Activated naive CD4-positive, alpha-beta T cell treated with Interleukin-2 at 50 U/mL for 16 hours (primary cell): ENCODE measurements at places on chromosomes 1 and 21.
A peak's percentile ranks its signal among the peaks of the same experiment; 100 is the strongest.

GRCh38 chr1:2526824-2527555 lies 594 bp upstream of the PANK4 start:
- DNase-seq = peak; percentile 74

- DNase-seq = peak; percentile 85
Observed at GRCh38 chr1:26833432-26834405, 7.2 kb downstream of the ZDHHC18 start.

DNA sequence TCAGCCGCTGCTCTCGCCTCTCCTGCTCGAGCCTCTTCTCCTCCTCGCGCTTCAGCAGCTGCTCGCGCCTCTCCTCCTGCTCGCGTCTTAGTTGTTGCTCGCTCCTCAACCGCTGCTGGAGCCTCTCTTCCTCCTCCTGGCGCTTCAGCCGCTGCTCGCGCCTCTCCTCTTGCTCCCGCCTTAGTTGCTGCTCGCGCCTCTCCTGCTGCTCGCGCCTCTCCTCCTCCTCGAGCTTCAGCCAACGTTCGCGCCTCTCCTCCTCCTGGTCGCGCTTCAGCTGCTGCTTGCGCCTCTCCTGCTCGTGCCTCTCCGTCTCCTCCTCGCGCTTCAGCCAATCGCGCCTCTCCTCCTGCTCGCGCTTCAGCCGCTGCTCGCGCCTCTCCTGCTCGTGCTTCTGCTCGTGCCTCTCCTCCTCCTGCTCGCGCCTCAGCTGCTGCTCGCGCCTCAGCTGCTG lies 3.7 kb downstream of the TCHH start:
- peak; percentile 26 for DNase-seq

DNA sequence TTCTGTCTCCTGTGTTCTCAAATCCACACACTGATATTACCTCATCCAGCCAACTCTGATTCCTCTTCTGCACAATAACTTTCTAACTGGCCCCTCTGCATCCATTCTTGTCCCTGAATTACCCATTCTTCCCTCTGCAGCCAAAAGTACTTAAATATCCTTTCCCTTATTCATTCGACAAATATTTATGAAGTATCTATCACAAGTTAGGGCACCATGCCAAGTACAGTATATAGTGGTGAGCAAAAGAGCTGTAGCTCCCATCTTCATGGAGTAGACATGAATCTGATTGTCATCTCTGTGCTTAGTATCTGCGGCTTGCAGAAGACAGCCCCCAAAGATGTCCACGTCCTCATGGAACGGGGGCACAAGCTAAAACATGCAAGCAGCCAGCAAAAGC lies 316.8 kb downstream of the SETD4 start:
- no peak for DNase-seq

DNA sequence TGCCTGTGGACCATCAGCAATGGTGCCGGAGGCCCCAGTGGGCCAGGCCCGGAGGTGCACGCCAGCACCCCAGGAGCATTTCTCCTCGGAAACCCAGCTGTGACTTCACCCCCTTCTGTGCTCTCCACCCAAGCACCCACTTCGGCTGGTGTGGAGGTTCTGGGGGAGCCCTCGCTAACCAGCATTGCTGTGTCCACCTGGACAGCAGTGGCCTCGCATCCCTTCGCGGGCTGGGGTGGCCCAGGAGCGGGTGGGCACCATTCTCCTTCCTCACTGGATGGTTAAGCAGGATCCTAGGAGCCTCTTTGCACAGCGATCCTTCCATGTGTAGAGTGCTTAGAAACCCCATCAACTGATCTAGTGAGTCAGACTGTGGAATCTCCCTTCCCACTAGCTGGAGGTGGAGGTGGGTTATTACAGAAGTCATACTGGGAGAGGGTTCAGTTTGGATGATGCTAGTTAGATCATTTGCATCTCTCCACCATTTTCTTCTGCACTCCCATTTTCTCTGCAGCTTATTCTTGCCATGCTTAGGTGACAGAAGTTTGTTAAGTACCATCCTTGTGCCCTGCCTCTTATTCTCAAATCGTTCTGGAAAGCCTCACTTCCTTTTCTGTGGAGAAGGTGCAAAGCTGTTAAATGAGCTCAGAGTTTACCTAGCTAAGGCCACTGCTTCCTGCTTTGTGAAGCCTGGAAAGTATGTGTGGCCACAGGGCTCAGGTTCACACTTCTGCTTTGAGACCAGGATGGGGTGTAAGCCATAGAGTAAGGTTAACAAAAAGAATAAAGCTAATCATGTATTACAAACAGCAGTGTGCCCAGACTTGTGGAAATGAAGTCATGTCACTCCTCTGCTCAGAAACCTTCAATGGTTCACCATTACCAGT lies 32.3 kb downstream of the TBX19 start:
- DNase-seq = no peak

GRCh38 chr1:241749945-241750695 lies 97.9 kb upstream of the EXO1 start:
- no peak for DNase-seq

GRCh38 chr1:169879034-169879840 lies 14.5 kb downstream of the SCYL3 start:
- DNase-seq = no peak

GRCh38 chr1:85195703-85196102 lies 5.1 kb downstream of the SYDE2 start:
- DNase-seq = no peak

DNA sequence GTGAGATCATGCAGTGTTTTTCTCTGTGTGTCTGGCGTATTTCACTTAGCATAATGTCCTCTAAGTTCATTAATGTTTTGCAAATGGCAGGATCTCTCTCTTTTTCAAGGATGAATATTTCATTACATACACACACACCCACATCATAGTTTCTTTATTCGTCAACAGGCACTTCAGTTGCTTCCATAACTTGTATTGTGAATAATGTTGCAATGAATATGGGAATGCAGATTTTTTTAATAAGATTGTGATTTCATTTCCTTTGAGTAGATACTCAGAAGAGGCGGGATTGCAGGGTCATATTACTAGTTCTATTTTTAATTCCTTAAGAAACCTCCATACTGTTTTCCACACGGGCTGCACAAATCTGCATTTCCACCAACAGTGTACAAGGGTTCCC lies 134.0 kb downstream of the CLEC20A start:
- no peak for DNase-seq

DNA sequence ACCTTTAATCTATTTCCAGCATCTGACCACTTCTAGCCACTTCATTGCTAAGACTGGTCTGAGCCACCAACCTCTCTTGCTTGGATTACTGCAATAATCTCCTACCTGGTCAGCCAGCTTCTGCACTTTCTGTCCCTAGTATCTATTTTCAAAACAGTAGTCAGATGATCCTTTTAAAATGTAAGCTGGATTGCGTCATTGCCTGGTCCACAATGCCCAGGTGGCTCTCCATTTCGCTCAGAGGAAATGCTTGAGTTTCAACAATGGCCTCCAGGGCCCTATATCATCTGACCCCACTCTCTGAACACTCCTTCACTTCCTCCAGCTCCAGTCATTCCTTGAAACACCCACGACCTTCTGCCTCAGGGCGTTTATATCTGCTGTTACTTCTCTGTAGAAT lies 2.3 kb downstream of the FYB2 start:
- DNase-seq = no peak

DNA sequence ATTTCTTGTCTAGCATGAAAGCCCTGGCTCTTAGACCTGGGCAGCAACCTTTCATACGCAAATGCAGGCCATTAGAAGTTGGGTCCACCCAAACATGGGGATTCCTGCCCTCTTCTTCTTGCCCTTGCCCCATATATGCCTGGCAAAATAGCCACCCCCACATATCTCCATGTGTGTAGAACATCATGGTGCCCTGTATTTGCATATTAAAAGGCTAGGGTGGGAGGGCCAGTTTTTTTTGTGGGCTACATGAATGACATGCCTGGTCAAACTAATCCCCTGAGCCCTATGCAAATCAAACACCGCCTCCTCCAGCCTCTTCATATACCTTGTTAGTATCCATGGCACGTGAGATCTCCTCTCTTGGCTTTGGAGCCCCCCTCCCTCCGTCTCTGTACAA lies 24.7 kb downstream of the MFSD2A start:
- no peak for DNase-seq

GRCh38 chr1:6157528-6158174 lies 22.5 kb downstream of the CHD5 start:
- peak; percentile 42 for DNase-seq

DNA sequence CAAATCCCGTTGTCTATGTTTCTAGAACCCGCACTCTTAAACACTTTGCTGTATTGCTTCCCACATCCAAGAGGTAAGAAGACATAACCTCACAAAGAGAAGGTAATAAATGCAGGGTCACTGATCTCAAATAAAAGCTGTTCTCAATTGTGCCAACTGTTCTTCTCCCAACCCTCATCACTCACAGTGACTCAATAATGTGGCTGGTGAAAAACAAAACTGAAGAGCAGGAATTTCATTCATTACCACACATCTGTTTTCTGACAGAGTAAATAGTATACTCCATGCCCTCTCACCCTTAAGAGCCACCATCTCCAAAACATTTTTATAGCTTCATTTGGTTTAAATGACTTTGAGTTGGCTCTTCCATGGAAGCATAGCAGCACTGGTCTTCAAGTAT lies 6.2 kb upstream of the ERICH3 start:
- no peak for DNase-seq

- DNase-seq = no peak
Observed at GRCh38 chr1:22410928-22411495, 40.6 kb upstream of the ZBTB40 start.

DNA sequence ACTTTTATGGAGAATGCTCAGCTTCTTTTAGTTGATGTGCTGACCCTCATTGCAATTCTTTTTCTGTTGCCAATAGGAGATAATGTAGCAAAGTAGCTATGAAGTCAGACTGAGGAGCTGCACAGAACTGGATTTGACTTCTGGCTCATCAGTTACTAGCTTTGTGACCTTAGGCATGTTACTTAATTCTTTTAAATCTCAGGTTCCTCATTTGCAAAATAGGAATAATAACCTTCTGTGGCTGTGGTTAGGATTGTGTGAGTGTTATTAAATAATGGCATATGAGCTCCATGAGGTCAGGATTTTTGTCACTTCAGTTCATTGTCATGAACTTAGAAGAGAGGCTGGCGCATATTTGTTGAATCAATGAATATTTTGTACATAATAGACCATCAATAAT lies 237.6 kb upstream of the SGIP1 start:
- DNase-seq = no peak

GRCh38 chr1:179197690-179198297 lies 31.7 kb downstream of the ABL2 start:
- DNase-seq = no peak

- DNase-seq = no peak
Observed at GRCh38 chr1:78088015-78088414, 42.2 kb downstream of the GIPC2 start.

DNA sequence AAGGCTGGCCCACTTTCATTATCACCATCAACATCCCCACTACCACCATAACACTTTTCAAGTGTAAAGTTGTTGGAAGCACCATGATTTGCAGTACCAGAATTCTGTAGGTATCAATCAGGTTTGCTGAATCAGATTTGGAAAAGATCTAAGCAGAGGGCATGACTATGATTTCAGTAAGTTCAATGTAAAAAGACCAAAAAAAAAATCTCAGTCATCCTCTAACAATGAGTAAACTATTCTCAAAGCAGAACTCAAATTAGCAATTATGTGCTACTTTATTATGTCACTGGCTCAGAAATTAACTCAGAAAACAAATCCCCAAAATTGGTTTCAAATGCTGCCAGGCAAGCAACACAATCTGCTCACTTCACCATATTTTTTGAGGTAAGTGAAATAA lies 187.8 kb upstream of the HP1BP3 start:
- no peak for DNase-seq

DNA sequence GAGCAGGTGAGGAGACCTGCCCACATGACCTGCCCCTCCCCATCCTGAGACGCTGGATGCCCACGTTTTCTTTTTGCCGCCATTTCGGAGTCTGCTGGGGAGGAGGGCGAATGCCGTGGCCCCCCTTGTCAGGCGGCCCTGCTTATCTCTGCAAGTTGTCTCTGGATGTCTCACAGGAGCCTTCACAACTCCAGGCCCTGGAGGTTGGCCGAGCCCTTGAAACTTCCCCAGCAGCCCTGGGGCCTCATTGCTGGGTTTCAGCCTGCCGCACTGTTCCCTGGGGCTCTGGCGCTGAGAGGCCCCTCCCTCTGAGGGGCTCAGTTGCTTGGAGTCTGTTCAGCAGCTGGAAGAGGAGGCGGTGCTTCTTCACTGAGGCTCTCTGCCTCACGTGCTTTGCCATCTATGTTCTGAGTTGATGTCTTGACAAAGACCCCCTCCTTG lies 29.8 kb upstream of the ZBTB21 start:
- no peak for DNase-seq

- no peak for DNase-seq
Observed at GRCh38 chr1:2377751-2378440, 13.5 kb downstream of the MORN1 start.

DNA sequence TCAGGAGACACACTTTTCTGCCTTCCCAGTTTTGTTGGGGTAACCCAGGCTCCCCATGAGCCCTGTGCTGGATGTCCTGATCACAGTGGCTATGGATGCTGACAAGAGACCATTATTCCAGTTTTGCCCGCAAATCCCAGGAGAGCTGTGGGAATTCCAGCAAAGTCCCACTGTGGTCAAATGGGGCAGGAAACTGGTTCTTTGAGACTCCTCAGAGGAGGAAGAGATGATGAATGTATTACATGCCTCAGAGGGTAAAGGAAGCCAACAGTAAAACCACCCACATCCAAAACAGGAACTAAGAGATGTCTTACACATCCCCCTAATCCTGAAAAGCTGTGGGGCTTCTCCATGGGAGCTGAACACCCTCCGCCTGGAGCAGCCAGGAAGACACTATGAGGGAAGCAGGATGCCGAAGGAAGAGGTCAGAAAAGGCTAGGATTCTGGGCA lies 12.8 kb upstream of the MPZL1 start:
- no peak for DNase-seq

GRCh38 chr1:212645546-212646543 lies 37.3 kb downstream of the ATF3 start:
- DNase-seq = no peak

DNA sequence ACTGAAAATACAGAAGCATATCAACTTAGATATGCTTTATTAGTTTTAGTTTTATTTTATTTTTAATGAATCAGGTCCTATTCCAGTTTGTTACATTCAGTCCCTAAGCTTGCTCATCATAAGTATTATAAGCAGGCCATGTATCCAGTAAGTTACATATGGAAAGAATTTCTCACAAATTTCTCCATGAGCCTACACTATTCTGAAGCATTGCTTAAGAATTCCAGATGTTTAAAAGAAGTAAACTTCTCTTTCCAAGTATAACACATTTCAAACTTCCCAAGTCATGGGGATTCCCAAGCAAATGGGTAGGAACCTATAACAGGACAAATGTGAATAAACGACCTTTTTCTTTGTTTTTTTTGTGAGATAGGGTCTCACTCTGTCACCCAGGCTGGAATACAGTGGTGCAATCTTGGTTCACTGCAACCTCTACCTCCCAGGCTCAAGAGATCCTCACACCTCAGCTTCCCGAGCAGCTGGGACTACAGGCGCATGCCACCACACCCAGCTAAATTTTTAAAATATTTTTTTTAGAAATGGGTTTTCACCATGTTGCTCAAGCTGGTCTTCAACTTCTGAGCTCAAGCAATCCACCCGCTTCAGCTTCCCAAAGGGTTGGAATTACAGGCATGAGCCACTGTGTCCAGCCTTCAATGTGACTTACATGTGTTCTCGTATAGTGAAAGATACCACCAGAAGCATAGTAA lies 39.0 kb downstream of the ST7L start:
- DNase-seq = no peak

GRCh38 chr1:194318790-194319280 lies 1132.4 kb upstream of the B3GALT2 start:
- no peak for DNase-seq

GRCh38 chr1:180898441-180899219 lies 14.1 kb upstream of the KIAA1614 start:
- no peak for DNase-seq

- no peak for DNase-seq
Observed at GRCh38 chr21:29433366-29434059, 134.8 kb downstream of the BACH1 start.

GRCh38 chr1:231236938-231237337 lies 4.1 kb upstream of the GNPAT start:
- no peak for DNase-seq
